COLO829 (cell line): ENCODE measurements at places on chromosomes 2 and 18.

GRCh38 chr2:208872591-208872990 lies 466.0 kb downstream of the PTH2R start:
- peak; percentile 49 for DNase-seq

GRCh38 chr18:25650201-25650941 lies 298.4 kb upstream of the ZNF521 start:
- no peak for DNase-seq

- DNase-seq: no peak
Observed at GRCh38 chr2:85170938-85171475, 37.8 kb downstream of the TCF7L1 start.

DNA sequence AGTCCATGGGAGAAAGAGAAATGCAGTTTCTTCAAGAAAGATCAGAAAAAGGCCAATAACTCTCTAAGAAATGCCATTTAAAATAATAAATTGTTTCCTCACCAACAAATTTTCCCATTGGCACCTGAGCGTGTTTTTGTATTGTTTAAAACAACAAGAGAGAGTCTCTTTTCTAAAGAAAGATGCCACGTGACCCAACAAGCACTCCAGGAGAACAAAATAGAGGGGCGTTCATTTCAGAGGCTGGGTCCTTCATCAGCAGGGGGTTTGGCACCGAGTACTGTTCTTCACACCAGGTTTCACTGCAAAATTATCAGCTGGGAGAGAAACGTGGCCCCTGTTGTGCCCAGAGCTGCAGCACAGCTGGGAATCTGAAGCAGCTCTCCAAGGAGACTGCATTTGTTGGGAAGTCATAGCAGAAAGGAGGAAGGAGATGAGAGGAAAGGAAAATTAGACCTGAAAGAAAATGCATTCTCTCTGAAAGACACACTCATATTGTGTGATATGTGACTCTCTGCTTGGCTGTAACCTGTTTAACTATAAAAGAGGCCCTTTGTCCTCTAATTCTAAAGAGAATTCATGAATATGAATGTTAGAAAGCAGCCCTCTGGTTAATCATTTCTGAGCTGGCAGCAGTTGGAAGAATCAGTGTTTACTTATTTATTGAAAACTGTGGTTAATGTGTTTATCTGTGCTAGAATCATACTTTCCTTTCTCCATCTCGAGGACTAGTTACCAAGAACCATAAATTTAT lies 205.3 kb upstream of the CDH20 start:
- DNase-seq: peak; percentile 3

DNA sequence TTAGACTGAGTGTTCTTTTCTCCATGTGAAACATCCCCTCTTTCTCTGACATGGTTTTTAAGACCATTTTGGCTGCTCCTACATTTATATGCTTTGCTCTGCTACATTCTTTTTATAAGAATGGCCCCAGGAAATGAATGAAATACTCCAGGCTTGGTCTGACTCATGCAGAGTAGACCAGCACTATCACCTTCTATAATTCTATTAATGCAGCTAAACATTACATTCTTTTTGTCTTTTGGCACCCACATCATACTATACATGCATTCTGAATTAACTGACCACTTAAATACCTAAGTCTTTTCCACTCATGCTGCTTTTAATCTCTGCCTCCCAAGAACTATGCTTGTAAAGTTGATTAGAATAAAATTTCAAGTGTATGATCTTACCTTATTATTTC lies 94.1 kb downstream of the AAK1 start:
- peak; percentile 29 for DNase-seq

- no peak for DNase-seq
Observed at GRCh38 chr18:25247725-25248124, 104.2 kb downstream of the ZNF521 start.

DNA sequence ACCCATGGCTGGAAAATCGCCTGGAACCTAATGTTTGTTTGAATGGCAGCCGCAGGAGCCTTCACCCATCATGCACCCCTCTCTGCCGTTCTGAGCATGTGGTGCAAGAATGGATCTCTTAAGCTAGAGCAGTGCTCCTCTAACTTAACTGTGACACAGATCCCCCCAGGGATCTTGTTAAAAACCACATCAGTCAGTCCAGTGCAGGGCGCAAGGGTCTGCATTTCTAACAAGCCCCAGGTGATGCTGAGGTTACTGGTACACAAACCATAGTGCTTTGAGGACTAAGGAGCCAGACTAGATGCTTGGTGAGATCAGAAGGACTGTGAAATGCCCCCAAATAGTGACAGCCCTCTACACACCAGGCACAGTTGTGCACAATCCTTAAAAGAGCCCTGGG lies 87.1 kb upstream of the KCTD1 start:
- DNase-seq: no peak

DNA sequence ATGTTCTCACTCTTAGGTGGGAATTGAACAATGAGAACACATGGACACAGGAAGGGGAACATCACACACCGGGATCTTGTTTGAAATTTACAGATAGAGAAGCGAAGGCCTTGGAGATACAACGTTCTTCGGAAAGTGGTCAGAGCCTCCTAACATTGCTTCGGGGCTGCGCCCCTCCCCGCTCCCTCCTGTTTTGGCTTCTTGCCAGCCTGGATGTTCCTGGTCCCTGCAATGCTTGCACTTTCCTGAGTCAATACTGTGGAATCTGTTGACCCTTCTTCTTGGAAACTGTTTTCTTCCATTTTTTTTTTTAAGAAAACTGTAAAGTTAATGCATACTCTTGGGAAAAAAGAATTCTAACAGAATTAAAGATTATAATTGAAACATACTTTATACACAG lies 360.8 kb downstream of the SOCS6 start:
- no peak for DNase-seq

- DNase-seq: no peak
Observed at GRCh38 chr18:66630831-66631230, 26.9 kb upstream of the CDH19 start.

DNA sequence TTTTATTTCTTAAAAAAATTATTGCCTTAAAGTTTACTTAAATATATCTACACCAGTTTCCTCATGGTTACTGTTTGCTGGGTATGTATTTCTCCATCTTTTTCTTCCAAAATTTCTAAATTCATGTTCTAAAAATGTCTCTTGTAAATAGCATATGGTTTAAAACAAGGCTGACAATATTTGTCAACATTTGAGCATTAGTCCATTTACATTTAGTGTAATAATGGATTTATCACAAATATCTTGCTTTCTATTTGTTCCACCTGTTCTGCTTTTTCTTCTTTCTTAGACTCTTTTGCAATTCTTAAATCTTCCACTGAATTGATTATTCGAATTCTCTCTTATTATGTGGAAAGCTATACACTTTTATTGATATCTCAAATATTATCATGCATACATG lies 87.7 kb upstream of the SMAD7 start:
- DNase-seq: no peak

DNA sequence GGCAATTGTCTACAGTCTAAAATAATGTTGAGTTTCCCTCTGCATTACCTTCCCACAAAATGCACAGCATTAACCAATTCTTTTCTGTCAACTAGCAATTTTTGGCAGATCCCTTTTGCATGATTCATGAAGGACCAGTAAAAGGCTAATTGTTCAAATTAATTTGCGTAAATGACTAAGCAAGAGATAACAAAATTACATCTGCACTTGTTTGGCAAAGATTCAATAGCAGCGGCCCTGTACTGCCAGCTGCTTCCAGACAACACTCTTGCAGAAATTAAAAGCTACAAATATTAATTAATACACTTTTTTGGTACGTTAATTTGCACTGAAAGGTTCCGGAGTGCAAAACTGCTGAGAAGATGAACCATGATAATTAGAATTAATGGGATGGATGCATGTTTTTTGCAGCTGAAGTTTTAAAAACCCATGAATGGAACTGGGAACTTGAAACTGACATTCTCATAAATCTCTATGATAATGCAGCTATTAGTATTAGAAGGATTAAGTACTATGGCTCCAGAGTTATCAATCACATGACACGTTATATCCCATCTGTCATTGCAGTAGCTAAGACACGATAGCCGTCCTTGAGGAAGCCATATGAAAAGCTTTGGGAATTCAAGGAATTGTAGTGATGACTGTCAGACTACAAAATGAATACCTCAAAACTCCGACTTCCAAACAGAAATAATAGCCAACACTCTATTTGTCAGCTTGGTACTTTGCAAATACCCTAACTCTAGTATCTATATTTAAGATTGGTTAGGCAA lies 1268.3 kb upstream of the ACVR2A start:
- peak; percentile 58 for DNase-seq

- no peak for DNase-seq
Observed at GRCh38 chr2:239380831-239381708, 19.8 kb downstream of the HDAC4 start.

GRCh38 chr2:127541809-127542208 lies 6.3 kb downstream of the MYO7B start:
- no peak for DNase-seq

- peak; percentile 46 for DNase-seq
Observed at GRCh38 chr2:123518367-123518766, 506.7 kb upstream of the CNTNAP5 start.

DNA sequence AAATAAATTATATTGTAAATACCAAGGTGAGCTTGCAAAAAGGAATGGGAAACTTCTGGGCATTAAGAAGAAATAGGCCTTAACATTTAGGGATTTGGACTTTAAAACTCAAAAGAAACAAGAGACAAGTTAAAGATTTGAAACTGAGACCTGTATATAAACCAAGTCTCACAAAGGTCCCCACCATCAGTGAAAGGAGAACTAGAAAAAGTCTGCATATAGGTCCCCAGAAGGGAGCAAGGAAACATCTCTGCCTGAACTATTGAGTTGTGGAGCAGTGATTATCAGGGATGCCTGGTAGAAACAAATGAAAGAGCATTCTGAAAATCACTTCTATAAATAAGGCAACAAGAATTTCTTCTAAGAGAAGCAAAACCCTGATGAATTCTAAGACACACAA lies 30.5 kb upstream of the ITGAV start:
- DNase-seq: no peak

DNA sequence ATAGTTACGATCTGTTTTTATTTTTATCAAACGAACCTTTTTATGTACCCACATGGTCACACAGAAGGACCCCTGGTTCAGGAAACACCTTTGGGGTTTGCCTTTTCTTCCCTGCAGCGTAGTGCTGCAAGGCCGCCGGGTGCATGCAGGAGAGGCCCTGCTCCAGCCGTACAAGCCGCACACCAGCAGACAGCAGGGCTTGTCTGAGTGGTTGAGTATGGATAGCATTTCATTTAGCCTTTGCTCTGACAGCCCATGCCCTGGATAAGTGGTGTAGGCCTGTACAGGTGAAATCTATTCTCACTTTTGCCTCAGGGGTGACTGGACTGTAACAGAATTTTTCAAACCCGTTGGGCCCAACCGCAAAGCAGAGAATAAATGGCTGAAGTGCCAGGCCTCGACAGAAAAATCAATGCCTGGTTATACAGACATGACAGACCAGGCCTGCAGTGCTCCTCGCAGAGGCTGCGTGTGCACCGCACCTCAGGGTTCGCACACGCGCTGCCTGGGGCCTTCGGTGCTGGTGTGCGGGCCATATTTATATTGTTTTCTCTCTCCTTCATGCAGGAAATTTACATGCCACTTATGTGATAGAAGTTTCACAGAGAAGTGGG lies 279.1 kb downstream of the ZNF407 start:
- DNase-seq: no peak

GRCh38 chr2:165425556-165425955 lies 43.9 kb upstream of the CSRNP3 start:
- no peak for DNase-seq

GRCh38 chr18:62979900-62980299 lies 264.6 kb downstream of the PHLPP1 start:
- no peak for DNase-seq

DNA sequence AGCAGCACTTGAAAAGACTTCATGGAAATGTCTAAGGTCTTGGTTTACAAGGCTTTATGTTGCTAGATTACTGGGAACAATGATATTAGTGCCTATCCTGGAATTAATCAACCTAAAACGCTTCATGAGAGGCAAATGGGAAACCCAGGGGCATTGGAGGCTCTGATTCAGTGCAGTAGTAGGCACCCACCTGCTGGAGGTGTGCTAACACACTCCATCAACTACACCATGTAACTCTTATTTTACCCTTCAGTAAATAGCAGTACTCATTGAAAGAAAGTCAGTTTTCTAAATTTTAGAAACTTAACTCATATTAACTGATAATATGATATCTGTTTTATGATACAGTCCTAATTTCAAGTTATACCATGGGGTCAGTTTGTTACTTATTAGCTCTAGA lies 17.4 kb upstream of the HNRNPA3 start:
- DNase-seq: no peak

DNA sequence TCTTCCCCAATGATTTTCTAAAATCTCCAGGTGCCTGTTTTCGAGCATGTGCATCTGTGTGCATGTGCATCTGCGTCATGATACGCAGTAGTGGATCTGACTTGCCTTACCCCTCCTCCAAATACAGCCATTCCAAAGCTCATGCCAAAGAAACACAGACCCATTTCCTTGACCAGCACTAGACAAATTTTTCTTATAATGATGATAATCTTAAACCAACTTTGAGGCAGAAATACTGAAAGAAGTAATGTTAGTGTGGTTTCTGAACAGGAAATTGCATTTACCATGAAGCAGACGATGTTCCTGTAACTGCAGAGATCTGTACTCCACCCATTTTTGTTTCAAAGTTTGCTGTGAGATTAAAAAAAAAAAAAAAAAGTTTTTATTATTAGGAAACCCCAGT lies 25.6 kb downstream of the CYTIP start:
- no peak for DNase-seq

DNA sequence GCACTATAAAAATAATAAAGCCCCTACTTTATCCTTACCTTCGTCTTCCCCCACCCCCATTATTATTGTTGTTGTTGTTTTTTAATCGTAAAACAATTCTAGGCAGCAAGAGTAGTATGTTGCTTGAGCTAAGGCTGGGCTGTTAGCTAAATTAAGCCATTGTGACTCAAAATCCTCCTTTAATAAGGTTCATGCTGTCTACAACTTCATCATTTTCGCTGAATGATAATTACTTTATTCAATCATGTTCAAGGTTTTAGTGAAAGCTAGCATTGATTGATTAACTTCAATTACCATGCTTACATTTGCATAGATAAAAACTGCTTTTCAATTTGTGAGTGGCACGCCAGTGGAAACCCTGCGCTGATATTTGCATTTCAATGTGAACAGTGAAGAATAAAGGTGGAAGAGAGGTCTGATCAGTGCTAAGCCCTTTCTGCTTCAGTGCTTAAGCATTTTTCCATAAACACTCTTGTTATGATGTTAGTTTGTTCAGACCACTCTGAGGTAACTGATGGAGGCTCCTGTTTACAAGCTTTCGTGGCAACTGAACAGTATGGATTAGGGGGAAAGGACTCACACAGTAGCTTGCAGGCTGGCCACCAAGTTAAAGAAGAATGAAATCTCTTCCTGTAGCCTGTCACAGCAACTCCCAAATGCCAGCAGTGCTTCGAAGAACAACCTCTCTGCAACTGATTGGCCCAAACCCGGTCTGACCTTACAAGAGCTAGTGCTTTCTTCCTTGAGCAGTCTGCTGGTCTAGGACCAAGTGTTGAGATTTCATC lies 156.8 kb downstream of the GPD2 start:
- no peak for DNase-seq

- no peak for DNase-seq
Observed at GRCh38 chr2:20214566-20215182, 10.3 kb downstream of the SDC1 start.

- no peak for DNase-seq
Observed at GRCh38 chr2:109674894-109675534, 60.9 kb downstream of the SOWAHC start.

- DNase-seq: no peak
Observed at GRCh38 chr18:48815581-48816324, 135.0 kb downstream of the SMAD7 start.

GRCh38 chr2:193527146-193527545 lies 1332.4 kb upstream of the TMEFF2 start:
- no peak for DNase-seq

GRCh38 chr2:37659723-37660122 lies 11.7 kb downstream of the CDC42EP3 start:
- no peak for DNase-seq
